ENCODE measurements at places on chromosomes 16 and 17.

GRCh38 chr16:89720551-89720812, 216 bp downstream of the VPS9D1 start:
- DNase-seq, result no peak

GRCh38 chr17:57572062-57572461, 173.0 kb downstream of the CCDC182 start:
- no peak for DNase-seq

DNA sequence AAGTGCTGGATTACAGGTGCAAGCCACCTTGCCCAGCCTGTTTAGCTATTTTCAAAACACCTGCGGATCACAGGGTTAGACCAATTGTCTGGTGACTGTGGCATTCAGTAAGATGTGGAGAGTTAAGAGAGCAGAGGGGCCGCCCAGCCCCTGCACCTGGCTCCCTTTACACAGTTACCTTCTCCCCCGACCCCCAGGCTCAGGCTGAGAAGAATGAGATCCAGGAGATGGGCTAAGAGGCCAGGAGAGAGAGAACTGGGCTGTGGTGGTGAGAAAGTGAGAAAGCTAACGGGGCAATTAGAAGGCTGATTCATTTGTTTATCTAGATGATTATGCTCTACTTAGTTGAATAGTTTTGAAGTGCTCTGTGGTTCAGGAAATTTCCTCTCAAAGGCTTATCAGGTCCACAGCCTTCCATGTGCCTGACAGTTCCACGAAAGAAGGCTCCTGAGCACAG, 67.8 kb upstream of the AXIN2 start:
- no peak for DNase-seq

DNA sequence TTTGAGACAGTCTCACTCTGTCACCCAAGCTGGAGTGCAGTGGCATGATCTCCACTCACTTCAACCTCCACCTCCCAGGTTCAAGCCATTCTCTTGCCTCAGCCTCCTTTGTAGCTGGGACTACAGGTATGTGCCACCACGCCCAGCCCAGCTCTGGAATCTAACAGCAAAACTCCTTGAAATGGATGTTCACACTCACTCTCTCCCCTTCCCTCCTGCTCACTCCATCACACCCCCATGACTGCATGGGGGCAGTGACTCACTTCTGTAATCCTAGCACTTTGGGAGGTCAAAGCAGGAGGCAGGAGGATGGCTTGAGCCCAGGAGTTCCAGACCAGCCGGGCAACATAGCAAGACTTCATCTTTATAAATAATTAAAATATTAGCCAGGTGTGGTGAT, 11.1 kb upstream of the TFAP4 start:
- DNase-seq, result no peak

DNA sequence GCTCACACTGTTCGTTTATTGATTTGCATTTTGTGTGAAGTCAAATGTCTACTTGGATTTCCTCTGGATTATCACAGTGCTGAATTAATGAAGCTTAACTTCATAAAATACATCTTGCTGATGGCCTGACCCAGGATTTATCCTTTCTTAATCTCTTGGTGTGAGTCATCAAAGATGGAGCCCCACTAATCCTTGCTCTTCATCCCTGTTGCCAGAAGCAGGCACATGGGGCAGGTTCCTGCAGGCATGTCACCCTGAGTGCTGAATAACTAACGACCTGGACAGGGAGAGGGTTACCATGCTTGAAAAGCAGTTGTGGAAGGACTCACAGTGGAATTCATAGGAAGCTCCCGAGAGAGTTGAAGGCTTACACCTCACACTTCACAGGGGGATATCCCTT, 56.0 kb upstream of the FA2H start:
- no peak for DNase-seq

- no peak for DNase-seq
Observed at GRCh38 chr17:55340176-55340575, 75.4 kb downstream of the HLF start.

DNA sequence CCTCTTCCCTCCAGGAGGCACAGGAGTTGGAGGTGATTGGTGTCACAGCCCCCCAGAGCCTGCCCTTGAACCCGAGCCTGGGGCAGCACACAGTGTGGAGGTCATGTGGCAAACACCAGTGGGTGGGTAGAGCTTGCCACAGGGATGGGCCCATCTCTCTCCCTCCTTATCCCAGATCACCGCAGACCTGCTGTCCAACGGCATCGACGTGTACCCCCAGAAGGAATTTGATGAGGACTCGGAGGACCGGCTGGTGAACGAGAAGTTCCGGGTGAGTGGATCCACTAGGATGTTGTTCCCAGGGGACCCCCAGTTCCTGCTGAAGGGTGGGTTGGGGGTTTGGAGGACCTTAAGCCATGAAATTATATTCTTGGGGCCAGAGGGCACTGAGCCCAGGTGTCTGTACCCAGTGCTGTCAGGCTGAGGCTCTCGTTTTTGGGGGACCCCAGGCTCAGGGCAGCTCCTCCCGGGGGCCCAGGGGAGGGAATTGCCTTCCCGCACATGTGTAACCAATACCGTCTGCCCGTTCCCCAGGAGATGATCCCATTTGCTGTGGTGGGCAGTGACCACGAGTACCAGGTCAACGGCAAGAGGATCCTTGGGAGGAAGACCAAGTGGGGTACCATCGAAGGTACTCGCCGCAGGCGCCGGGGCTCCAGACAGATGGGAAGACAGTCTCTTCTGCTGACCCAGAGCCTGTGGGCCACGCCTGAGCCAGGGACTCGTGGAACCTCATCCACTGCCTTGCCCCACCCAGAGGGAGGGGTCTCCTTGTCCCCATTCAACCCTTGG, 351.9 kb downstream of the SEC14L1 start:
- DNase-seq, result no peak

DNA sequence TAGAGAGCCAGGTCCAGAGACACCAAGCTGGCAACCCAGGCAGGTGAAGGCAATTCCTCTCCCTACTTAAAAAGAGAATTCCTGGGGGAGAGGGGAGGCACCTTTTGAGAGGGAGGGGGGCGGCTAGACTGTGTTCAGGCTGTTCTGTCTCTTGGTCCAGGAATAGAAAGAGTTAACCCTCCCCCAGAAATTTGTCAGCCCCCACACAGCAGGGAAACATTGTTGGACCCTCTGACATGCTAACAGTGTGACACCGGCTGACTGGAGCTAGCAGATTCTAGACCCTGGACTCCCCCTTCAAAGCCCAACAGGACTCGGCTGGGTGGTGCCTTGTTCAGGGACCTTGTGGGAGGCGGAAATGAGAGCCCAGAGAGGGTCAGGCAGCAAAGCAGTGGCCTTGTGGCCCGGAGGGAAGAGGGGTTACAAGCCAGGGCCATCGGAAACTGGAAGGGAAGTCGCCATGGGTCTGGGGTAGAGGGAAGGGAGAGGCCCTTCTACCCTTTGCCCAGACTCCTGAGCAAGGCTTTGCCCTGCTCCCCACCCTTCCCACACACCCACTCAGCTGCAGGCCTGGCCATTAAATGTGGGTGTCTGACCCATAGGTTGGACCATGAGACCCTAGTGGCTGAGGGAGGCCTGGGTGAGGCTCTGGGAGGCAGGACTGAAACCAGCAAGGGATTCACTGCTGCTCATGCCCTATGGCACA, 44.6 kb downstream of the RAI1 start:
- no peak for DNase-seq

All from stimulated activated CD8-positive, alpha-beta memory T cell treated with anti-CD3 and anti-CD28 coated beads, Interleukin-7, amount 100 ng/mL, for 1 hour (primary cell).